ENCODE measurements at places on chromosomes 3 and 15. TPM values are rescaled to one million over a fixed set of nuclear protein-coding genes. Genes with fewer than 3 reads are reported as not detected.

- no peak for DNase-seq
Observed at GRCh38 chr3:187167777-187168176, 28.5 kb upstream of the RPL39L start.

GRCh38 chr15:67611370-67612369 lies 69.2 kb downstream of the MAP2K5 start:
- DNase-seq: no peak

DNA sequence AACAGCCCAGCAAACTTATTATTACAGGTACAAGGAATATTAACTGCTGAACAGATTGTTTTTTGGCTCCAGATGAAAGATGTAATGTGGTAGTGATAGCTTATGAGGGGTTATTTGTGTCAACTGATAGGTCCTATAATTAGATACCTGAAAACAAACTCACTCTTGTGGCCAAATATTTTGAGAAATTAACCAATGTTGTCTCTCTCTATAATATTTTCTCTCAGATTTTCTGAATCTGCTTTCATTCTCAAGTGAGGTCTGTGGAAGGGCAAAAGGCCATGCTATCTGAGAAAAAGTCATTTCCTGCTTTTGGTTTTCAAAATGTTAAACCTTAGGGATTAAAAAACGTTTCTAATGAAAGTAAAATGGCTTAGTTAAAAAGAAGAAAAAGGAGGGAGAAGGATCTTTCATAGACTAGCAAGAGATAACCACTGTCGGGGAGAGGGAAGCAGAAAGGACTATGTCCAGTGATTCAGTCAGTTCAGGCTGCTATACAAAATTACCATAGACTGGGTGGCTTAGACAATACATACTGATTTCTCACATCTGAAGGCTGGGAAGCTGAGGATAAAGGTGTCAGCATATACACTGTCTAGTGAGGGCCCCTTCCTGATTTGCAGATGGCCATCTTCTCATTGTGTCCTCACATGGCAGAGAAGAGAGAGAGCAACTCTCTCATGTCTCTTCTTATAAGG lies 277.5 kb upstream of the P2RY1 start:
- no peak for DNase-seq

GRCh38 chr3:111412656-111413055 lies 129.3 kb upstream of the CD96 start:
- DNase-seq: no peak

DNA sequence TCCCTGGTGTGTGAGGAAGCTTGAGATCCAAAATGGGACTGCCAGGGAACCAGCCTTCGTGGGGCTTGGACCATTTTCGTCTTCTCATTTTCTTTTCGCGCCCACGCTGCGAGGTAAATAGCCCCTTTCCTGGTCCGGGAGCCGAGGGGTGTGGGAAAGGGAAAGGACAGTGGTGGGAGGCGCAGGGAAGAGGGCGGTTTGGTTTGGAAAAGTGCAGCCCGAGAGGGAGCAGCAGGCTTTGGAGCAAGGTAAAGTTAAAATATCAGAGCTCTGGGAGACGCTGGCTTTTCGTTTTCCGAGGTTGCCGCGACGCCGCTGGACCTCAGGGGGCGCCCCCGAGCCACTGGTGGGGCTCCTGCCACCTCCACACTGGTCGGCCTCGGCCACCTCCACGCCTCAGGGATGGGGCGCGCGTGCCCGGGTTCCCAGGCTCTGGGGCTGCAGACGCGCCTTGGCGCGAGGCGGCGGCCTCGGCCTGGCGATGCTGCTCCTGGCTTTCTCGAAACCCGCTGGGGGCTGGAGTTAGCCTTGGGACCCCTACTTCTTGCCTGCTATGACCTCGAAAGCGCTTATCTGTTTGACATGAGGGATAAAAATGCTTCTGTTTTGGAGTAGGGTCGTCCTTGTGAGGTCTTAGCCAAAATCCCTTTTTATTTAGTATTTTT lies 3.2 kb downstream of the PTPRG start:
- no peak for DNase-seq

DNA sequence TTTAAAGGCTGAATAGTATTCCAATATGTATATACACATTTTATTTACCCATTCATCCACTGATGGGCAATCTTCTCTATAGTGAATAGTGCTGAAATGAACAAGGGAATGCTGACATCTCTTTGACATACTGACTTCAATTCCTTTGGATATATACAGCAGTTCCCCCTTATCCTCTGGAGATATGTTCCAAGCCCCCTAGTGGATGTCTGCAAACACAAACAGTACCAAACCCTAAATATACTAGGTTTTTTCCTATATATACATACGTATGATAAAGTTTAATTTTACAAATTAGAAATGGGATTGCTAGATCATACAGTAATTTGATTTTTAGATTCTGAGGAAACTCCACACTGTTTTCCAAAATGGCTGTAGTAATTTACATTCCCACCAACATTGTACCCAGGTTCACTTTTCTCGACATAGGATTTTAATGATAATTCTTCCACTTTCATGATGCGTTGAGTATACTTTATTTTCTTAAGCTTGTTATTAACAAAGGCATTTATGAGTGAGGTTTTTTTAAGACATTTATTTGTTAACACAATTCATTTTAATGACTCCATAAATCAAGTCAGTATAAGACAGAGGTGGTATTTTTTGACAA lies 38.2 kb downstream of the VPS13C start:
- no peak for DNase-seq

DNA sequence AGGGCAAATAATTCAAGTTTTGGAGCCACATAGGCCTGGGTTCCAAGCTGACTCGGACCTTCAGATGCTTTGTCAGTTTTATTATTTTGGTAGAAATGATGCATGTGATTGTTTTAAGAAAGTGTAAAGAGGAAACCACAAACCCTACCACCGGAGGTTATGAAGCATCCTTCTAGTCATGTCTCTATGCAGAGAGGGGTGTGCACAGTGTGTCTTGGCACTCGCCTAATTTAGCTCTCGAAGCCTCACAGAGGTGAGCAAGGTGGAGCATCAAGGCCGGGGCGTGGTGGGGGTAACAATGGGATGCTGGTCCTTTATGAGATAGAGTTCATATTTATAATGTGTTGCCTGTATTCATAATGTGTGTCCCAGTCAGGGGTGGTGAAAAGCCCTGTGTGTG lies 63.7 kb upstream of the SMAD6 start:
- peak; percentile 37 for DNase-seq

- DNase-seq: no peak
Observed at GRCh38 chr3:171270541-171270940, 189.7 kb downstream of the TNIK start.

- DNase-seq: no peak
Observed at GRCh38 chr15:80580106-80580505, 115.0 kb upstream of the ABHD17C start.

DNA sequence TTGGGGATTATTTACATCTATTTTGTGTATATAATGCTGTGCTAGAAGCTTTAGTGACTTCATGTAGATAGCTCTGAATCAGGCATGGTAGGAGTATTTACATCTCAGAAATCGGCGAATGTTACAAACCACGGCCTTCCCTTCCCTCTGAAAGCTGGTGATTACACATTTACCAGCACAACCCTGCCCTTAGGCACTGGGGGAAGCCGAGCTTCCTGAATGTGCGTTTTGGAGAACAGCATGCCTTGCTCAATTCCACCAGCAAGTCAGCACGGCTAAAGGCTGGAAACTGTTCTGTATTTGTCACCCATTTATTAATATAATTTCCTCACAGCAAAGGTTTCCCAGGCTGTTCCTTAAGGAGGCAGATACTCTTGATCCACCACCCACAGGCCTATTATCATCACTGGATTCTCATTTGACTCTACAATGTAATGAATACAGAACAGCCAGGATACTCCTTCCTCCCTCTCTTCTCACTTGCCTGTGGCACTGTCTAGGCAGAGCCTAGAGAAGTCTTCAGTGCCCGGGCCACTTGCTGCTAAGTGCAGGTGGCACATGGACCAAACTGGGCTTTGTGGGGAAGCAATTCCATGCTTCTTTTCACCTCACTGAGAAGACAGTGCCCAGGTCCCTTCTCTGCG lies 55.2 kb upstream of the CACNA2D3 start:
- DNase-seq: no peak

DNA sequence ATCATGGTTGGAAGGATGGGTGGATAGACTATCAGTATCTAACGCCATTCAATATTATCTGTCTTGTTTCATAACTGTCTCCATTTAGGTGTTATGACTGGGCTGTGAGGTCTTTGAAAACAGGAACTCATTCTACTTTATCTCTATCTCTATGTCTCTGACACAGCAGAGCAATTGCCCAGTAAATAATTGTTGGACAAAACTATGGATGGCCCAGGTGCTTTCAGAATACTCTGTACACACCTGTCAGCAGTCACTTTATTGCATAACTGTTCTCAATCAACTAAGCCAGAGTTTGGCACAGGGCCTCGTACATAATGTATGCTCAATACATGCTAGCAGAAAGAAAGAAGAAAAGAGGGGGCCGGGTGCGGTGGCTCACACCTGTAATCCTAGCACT lies 210.3 kb downstream of the OPA1 start:
- no peak for DNase-seq

DNA sequence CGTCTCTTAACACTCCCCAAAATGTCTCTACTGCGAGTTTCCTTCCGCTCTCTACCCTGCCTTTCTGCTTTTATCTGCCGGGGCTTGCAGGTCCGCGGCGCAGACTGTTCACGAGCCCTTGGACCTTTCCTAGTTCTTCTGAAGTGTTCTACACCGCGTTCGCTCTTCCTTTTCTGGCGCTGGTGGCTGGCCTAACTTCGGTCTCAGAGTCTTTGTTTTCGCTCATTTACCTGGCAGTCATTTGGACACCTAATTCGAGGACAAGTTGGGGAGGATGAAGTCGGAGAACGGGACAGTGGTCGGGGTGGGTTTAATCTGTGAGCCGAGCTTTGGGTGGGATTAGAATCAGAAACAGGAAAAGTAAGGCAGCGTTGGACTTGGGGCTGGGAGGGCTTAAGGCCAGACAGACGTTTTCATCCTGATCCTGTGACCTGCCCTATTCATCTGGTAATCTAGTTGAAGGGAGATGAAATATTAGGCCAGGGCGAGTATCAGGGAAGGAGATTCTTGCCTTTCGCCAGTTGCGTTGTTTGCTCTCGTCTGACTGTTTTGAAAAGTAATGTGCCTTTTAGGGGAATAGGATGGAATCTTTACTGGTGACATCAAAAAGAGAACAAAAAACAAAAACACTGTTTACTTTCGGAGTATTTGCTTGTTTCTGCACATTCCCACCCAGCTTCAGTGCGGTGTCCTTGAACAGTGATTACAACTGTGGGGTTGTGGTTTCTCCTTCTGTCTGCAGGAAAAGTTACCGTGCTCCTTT lies 1.8 kb downstream of the DIPK2A start:
- DNase-seq: peak; percentile 83

- DNase-seq: no peak
Observed at GRCh38 chr15:55694652-55695150, 48.3 kb downstream of the PRTG start.

- DNase-seq: no peak
Observed at GRCh38 chr3:120393243-120393642, 44.1 kb upstream of the LRRC58 start.

Gene PPM1L
- total RNA-seq: 5.8 TPM

Gene FBXL2
- total RNA-seq: not detected

Gene EFHB
- 0.33 TPM for total RNA-seq

Gene STRIT1
- not detected for total RNA-seq

Gene IQSEC1
- 58.2 TPM for total RNA-seq

Measured in activated CD4-positive, alpha-beta T cell treated with anti-CD3 and anti-CD28 coated beads, Interleukin-2, amount 10 ng/mL, durations not matched to agents 7 days and 5 days (primary cell).